Germinal center (tissue), 1 donor: ENCODE measurements at places on chromosomes 3 and 15.

GRCh38 chr3:9396632-9397331 is 633 bp upstream of the SETD5 start:
- peak; percentile 94 for DNase-seq

GRCh38 chr3:142861926-142862325 is 27.0 kb downstream of the PCOLCE2 start:
- no peak for DNase-seq

GRCh38 chr3:25046911-25047771 is 380.9 kb upstream of the RARB start:
- DNase-seq: no peak

- DNase-seq: no peak
These were observed 167.3 kb upstream of the NDN start for GRCh38 chr15:23854203-23854911.

DNA sequence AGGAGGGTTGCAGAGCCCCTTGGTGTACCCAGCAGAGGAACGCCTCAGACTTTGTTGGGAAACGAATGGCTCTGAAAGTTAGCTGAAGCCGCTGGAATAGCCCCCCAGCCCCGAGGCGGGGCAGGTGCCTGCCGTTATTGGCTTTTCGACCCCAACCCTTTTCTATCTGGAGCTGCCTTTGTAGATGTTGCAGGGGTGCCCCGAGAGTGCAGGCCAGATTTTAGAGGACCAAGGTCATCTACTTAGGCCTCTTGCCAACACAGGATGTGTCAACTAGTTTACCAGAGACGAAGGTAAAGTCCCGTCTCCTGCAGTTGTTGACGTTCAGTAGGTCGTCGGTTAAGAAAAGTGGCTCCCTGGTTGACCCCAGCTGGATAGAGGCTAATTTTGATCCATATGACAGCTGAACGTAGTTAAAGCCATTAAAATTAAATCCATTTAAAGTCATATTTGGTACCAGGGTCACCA is 579 bp upstream of the UBE3A start:
- DNase-seq: no peak

GRCh38 chr3:150172356-150172755 is 201.7 kb upstream of the PFN2 start:
- DNase-seq: no peak

DNA sequence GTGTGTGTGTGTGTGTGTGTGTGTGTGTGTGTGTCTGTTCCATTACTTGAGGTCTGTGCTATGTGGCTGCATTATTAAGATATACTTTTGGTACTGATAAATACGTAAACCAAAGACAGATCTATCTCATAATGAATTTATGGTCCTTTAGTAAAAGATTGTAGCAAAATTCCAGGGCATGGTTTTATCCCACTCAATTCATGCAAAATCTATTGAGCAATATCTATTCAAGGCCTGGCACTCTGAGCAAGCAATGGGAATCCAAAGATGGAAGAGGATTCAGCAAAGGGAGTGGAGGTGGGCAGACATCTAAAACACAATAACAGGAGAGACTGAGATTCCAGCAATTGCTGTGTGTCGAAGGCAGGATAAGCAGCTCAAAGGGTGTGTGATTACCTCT is 86.8 kb downstream of the RFTN1 start:
- no peak for DNase-seq

DNA sequence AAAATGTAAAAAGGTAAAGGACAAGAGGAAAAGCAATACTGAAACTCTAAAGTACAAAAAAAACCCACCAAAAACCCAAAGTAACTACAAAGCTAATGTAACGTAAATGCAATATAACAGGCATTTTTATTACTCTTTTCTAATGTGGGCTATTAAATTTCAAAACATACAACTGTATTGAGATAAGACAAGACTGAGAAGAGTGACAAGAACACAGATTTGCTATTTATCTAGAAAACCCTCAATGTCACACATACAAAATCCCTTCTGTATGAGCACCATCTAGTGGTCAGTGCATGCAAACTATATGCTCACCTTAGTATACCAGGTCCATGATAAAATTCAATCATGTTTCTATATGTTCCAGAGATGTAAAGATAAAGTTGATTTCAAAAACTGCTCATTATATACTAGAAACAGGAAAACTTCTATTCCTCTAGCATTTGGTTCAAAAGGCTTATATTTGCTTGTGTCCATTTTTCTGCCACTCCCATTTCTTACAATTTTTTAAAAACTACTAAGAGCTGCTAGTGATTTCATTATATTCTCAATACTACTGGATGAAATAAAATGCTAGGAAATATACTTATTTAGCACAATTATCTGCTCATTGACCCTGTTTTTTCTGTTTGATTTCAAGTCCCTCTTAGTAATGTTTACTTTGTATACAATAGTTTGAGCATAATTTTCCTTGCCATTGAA is 111.4 kb downstream of the DLG1 start:
- DNase-seq: peak; percentile 34

DNA sequence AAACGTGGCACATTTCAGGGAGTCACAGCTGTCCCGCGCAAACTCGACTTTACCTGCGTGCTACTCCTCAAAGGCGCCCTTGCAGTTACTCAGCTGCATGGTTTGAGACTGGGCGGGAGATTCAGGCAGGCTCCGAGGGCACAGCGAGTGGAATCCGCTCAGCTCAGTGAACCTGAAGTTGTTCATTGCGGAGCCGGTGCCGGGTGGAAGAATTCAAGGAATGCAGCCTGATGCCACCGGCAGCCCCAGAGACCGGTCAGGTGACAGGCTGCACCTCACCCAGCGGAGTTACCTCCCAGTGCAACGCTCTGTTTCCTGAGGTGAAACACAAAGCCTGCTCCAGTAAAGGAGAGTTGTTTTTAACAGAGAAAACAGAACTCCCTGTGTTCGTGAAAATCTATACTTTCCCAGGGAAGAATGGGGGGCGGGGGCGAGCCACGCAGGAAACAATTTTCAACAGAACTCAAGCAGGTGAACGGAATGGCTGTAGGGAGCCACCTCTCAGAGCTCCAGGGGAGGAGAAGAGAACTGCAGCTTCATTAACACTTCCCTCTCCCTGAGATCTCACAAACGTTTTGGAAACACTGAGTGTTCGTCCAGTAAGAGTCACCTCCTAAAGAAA is 3.8 kb downstream of the VEPH1 start:
- no peak for DNase-seq

DNA sequence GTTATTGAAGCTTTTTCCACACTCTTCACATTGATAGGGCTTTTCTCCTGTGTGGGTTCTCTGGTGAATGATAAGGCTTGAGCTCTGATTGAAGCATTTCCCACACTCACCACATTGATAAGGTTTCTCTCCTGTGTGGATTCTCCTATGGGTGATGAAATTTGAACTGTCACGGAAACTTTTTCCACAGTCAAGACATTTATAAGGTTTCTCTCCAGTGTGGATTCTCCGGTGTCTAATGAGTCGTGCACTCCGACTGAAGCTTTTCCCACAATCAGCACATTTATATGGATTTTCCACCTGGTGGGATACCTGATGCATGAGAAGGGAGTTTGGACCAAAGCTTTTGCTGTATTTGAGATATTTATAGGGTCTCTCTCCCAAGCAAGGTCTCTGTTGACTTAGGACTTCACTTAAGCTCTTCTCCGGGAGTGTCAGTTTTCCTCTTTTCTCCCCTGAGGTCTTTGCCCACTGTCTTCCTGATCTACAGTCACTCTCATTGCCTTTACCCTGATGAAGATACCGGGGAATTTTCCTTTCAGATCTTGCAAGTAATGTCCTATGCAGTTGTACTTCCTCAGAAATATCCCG is 9.4 kb downstream of the ZSCAN29 start:
- DNase-seq: no peak

- DNase-seq: peak; percentile 70
These were observed 23.8 kb upstream of the TRAK1 start for GRCh38 chr3:42067326-42067725.

- no peak for DNase-seq
These were observed 53.4 kb upstream of the ATOSA start for GRCh38 chr15:52732551-52732950.

DNA sequence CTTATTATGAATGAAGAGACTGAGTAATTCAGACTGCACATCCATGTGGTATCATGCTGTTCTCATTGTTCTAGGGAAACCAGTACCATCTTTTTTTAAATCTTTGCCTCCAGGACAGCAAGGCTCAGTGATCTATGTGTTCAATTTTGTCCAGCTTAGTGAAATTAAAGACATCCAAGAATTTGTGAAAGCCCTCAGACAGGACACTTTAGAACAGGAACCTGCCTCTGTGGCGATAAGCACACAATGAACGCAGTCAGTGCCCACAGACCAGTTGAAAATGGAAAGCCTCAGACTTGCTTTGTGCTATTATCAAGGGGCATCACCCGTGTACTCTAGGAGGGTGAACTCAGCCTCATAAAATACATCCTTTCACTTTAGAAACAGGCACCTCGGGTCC is 20.1 kb downstream of the EID1 start:
- DNase-seq: no peak

GRCh38 chr15:73885954-73886700 is 12.8 kb downstream of the TBC1D21 start:
- DNase-seq: no peak

DNA sequence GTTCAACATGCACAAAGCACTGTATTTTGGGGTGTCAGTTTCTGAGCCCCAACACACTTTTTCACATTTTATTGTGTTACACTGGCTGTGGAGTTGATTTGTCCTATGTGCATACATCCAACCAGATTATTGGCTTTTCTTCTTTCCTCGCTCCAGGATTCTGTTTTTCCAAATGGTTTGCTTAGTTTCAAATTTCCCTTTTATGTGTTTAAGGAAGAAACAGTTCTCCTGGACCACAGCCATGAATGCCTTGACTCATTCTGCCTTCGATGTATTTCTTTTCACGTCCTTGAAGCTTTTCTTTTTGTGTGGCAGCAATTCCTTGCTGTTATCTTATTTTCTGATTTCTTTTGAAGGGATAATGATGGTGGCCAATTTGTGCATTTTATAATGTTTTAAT is 53.8 kb downstream of the CACNA2D3 start:
- no peak for DNase-seq

DNA sequence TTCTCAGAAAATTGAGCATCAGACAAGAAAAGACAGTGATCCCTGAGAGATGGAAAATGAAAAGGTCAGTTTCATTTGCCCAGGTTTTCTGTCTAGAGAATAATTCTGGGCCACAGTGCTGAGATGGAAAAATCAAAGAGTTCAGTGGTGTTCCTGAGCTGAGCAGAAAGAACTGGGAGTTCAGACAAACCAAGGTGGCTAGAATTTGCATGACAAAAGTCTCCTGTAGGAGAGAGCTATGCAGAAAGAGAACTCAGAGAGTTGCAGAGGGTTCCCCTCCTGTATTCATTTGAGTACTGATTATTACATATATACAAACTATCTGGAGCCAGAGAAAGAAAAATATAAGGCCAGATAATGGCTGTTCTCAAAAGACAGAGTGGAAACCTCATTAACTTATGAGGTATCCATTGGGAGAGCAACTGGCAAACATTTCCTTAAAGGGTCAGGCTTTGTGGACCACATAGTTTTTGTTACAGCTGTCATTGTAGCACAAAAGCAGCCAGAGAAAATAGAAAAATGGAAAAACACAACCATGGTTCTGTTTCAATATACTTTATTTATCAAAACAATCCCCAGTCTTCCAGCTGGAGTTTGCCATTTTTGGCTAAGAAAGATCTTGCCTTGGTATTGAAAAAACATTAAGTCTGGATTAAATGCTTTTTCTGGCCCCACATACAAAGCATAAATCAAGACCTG is 1004.1 kb downstream of the TBL1XR1 start:
- DNase-seq: no peak

DNA sequence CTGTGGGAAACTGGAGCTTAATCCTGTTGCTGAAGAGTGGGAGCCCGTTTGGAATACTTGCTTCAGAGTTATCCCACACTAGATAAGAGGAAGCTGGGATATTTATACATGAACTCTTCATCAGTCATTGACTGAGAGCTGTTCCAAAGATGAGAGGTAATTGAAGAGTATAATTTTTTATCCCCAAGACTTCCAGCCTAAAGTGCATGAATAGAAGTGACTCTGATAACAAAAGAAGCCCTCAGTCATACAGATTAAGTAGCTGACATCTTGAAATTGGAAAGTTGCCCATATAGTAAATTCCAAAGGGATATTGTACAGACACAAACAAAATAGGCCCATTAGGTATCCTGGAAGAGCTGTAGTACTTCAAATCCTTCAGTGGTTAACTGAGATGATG is 268.0 kb downstream of the EPHA3 start:
- no peak for DNase-seq

GRCh38 chr3:25962255-25962654 is 172.4 kb downstream of the OXSM start:
- no peak for DNase-seq

DNA sequence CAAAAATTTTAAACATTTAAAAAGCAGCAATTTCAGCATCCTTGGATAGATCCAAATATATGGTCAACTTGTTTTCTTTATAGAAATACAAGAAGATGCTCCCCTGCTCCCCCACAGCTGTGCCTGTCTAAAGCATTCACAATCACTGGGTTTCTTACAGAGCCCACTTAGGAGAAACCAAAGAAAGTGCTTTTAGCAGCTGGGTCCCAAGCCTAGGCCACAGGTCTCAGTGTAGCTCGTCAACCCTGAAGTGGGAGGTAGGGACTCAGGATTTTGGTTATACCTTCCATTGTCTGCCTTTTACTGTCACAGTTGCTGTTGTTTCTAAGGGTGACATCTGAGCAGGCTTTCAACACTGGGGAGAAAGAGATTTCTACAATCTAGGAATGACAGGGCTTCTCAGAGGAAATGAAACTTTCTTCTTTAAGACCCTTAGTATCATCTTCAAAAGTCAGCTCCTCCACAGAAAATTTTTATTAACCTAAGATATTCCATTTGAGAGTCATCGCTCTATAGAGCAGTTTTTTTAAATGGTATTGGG is 199.3 kb upstream of the CMC1 start:
- no peak for DNase-seq

- DNase-seq: no peak
These were observed 10.1 kb downstream of the COL8A1 start for GRCh38 chr3:99648516-99648915.

GRCh38 chr3:178263236-178263916 is 272.9 kb upstream of the KCNMB2 start:
- no peak for DNase-seq

- DNase-seq: no peak
These were observed 144.7 kb upstream of the TTC14 start for GRCh38 chr3:180457225-180457624.

DNA sequence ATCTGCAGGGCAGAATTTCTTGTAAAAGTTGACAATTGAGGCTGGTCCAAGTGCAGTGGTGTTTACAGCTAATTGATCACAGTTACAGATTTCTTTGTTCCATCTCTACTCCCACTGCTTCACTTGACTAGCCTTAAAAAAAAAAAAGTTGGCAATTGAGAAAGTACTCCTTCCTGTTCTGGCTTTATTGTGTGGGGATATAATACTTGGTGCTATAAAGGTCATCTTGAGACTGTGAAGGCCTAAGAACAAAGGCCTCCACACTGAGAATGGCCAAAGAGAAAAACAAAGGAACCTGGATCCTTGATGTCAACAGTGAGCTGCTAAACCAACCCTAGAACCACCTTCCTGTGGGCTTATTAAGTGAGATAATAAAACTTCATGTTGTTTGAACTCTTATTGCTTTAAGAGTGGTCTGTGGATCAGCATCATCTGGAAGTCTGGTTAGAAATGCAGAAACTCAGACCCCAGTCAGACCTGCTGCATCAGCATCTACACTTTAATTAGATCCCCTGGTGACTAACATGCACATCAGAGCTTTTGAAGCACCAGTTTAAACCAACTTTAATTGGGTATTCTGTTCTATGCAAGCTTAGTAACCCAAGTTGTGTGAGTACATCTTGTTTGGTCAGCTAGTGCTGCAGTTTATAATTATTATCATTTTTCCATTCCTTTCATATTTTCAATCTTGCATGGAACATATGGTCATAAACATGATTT is 55.2 kb downstream of the TMOD3 start:
- DNase-seq: no peak
